ENCODE measurements at places on chromosomes 7 and 10. TPM values are rescaled to one million over a fixed set of nuclear protein-coding genes. Genes with fewer than 3 reads are reported as not detected.
A peak's percentile ranks its signal among the peaks of the same experiment; 100 is the strongest.

TMEM213 gene
- not detected for total RNA-seq

GPR26 gene
- total RNA-seq: not detected

VAX1 gene
- total RNA-seq: not detected

PHTF2 gene
- total RNA-seq: 17.0 TPM

HGF gene
- 8.6 TPM for total RNA-seq

OR9A2 gene
- not detected for total RNA-seq

AMPH gene
- 31.0 TPM for total RNA-seq

ZNRF2 gene
- 18.9 TPM for total RNA-seq

GPR22 gene
- total RNA-seq: not detected

PRKCQ gene
- 0.98 TPM for total RNA-seq

SCD gene
- 72.8 TPM for total RNA-seq

FAM25C gene
- not detected for total RNA-seq

DNA sequence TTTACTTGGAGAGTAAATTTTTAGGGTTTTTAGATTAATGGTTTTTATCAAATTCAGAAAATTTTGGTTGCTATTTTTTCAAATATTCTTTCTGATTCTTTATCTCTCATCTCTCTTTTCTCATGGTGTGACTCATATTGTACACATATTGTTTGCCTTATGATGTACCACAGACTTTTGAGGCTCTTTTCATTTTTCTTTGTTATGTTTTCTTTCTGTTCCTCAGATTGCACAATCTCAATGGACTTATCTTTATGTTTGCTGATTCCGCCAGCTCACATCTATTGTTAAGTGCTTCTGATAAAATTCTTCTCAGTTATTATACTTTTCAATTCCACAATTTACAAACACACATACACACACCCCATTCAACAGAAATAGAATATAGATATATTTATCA is 168.2 kb upstream of the IGFBP3 start:
- H3K4me3 ChIP-seq: no peak overlapping the region
- no peaks in the 10 kb centered on the region for H3K36me3 ChIP-seq
- H3K4me1 ChIP-seq: no peaks in the 10 kb centered on the region
- no peaks in the 10 kb centered on the region for H3K27me3 ChIP-seq
- no peak for DNase-seq

GRCh38 chr10:84665883-84666463 is 337.6 kb downstream of the CCSER2 start:
- no peak for DNase-seq
- H3K4me1 ChIP-seq: no peaks in the 10 kb centered on the region
- no peak overlapping the region for H3K4me3 ChIP-seq
- H3K36me3 ChIP-seq: no peaks in the 10 kb centered on the region
- no peak overlapping the region for H3K27ac ChIP-seq
- H3K27me3 ChIP-seq: no peaks in the 10 kb centered on the region

- H3K4me1 ChIP-seq: no peaks in the 10 kb centered on the region
- H3K4me3 ChIP-seq: no peak overlapping the region
- DNase-seq: no peak
- no peaks in the 10 kb centered on the region for H3K27me3 ChIP-seq
- no peak overlapping the region for H3K27ac ChIP-seq
- H3K36me3 ChIP-seq: no peaks in the 10 kb centered on the region
Measured at GRCh38 chr7:124201768-124202349, 169.0 kb upstream of the TMEM229A start.

GRCh38 chr10:101575580-101576210 is 12.4 kb downstream of the POLL start:
- H3K27ac ChIP-seq: no peak overlapping the region
- H3K27me3 ChIP-seq: no peaks in the 10 kb centered on the region
- no peak overlapping the region for H3K4me3 ChIP-seq
- H3K4me1 ChIP-seq: peaks cover 3% of the 10 kb centered on the region
- H3K36me3 ChIP-seq: no peaks in the 10 kb centered on the region
- no peak for DNase-seq

DNA sequence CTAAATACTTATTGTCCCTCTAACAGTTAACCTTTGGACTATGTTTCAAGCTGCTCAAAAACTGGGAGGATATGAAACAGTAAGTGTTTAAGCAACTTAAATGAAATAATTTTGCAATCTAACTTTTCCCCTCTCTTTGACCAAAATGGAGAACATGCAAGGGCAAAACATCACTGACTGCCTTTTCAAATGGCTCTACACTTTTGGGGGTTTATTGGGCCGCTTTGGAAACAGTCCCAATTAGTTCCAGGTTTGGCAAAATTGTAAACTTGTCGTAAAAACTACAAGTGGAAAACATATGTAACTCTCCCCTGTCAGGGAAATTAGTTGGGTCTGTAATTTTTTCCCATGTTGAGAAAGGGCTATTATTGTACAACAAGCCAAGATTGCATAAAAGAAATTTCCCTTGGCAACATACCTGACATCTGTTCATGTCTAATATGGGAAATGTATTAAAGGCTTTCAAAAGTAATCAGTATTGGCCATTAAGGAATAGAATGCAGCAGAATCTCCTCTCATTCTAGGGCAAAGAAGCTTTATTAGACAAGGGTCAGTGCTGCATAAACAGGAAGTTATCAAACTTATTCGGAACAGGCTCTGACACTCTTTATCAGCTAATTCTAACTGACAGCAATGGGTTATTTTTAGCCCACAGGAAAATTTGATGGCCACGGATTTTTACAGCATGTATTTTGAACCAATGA is 157.9 kb downstream of the ARID5B start:
- peaks cover 25% of the 10 kb centered on the region for H3K4me1 ChIP-seq
- peak overlapping the region; percentile 95 for H3K27ac ChIP-seq
- H3K27me3 ChIP-seq: no peaks in the 10 kb centered on the region
- no peaks in the 10 kb centered on the region for H3K36me3 ChIP-seq

DNA sequence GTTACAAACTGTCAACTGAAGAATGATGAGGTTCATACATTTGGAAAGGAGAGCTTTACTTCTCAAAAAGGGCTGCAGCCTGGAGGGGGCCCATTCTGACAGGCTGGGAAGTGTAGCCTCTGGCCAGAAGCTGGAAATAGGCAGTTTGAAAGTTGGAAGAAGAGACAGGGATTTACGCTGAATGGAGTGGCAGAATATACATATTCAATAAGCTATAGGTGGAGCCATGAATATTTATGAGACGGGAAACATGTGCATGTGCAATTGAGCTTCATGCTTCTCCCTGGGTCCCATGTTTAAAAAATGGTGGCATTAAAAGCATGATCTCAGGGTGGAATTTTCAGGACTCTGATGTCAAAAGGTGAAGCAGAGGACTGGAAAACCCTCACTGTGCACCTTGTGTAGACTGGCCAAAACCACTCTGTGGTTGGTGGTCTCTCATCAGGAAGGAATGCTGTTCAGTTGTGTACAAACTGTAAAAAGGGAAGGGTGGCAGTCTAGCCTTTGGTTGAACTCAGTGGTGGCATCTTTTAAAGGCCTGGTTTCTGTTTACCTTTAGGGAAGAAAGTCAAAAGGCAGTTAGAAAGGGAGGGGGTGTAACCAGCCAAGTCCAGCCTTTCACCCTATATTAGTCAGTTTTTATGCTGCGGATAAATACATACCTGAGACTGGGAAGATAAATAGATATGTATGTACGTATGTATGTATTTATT is 7.2 kb upstream of the ACTR3B start:
- H3K27me3 ChIP-seq: no peaks in the 10 kb centered on the region
- no peak overlapping the region for H3K4me3 ChIP-seq
- no peaks in the 10 kb centered on the region for H3K4me1 ChIP-seq
- no peaks in the 10 kb centered on the region for H3K36me3 ChIP-seq

GRCh38 chr10:61189912-61190311 is 245.9 kb upstream of the RHOBTB1 start:
- no peak overlapping the region for H3K4me3 ChIP-seq
- H3K36me3 ChIP-seq: no peaks in the 10 kb centered on the region
- DNase-seq: no peak
- H3K27me3 ChIP-seq: no peaks in the 10 kb centered on the region
- no peak overlapping the region for H3K27ac ChIP-seq

- H3K4me3 ChIP-seq: peak overlapping the region; percentile 93
- peak overlapping the region; percentile 99 for H3K27ac ChIP-seq
- no peaks in the 10 kb centered on the region for H3K36me3 ChIP-seq
- no peaks in the 10 kb centered on the region for H3K27me3 ChIP-seq
Measured at GRCh38 chr7:5419539-5420066, 4.0 kb downstream of the TNRC18 start.

DNA sequence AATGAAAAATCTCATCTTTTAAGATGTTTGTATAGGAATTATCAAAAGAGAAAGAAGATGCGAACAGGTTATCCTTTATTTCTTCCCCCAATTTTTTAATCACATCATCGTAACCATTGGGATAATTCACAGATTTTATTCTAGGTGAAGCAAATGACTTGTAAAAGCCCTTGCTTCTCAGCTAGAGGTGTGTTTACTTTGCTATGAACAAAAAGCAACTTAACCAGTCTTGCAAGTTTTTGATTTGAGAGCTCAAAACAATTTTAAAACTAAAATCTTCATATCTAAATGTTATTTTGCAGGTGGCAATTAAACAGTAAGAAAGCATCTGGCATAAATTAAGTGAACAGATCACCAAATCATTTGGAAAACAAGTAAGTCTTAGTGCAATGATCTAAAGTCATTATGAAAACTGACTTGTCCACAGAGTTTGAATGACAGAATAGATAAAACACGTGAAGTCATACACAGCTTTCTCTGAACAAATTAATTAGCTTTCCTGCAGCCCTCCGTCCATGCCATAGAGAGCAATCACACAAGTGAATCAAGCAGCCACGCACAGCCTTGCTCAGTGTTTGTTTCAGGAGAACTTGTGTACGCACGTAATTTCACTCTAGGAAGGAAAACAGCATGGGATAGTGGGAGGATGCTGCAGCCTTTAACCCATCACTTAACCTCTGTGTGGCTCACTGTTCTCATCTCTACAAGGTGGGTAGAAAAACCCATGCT is 85.0 kb upstream of the ZNF800 start:
- no peak overlapping the region for H3K4me3 ChIP-seq
- no peaks in the 10 kb centered on the region for H3K27me3 ChIP-seq
- no peak for DNase-seq
- no peak overlapping the region for H3K27ac ChIP-seq
- no peaks in the 10 kb centered on the region for H3K36me3 ChIP-seq
- H3K4me1 ChIP-seq: no peaks in the 10 kb centered on the region

DNA sequence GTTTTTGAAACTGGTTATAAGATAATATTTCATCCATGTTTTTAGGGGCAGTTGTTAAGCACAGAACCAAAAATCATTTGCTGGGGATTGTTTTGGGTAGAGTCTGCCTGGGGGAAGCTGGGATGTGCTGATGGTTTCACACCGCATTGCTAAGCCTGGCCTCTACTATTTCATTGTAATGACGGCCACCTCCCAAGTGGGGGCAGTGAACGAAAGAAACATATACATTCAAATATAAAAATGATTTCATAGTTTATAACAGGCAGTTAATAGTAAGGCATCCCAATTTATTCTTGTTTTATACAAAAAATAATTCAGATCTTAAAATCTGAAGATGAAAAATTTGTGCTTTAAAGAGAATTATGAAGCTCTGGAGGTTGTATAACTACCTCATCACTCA is 750.8 kb downstream of the REEP3 start:
- no peak overlapping the region for H3K27ac ChIP-seq
- DNase-seq: no peak
- H3K36me3 ChIP-seq: no peaks in the 10 kb centered on the region
- H3K4me3 ChIP-seq: no peak overlapping the region

DNA sequence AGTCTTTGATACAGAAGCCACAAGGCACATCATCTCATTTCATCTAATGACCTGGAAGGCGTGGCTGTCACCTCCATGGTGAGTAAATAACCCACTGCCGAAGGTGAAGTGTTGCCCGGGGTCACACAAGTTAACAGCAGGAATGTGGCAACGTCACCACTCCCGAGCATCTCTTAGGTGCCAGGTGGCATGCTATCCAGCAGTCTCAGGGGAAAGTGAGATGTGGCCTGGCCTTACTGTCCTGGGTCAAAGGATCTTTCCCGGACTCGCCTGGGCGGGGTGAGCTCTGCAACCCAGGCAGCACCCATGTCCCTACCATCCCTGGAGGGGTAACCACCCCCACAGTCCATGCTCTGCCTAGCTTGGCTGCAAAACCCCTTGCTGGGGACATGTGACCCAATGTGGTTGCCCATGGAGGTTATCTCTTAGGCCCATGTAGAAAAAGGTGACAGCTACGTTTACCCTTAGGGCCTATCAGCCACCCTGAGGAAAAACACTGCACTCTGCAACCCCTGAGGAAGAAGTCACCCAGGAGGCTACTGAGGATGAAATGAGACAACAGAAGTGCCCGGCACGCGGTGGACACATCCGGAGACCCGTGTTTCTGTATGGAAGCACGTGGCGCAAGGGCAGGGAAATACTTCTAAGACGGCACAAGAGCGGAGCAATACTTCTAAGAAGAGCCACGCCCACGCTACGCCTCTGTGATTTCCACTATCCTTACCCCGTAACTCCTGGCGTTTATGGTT is 52.0 kb downstream of the BAIAP2L1 start:
- H3K27ac ChIP-seq: no peak overlapping the region
- no peaks in the 10 kb centered on the region for H3K36me3 ChIP-seq
- DNase-seq: no peak
- H3K27me3 ChIP-seq: no peaks in the 10 kb centered on the region
- no peaks in the 10 kb centered on the region for H3K4me1 ChIP-seq
- H3K4me3 ChIP-seq: no peak overlapping the region

DNA sequence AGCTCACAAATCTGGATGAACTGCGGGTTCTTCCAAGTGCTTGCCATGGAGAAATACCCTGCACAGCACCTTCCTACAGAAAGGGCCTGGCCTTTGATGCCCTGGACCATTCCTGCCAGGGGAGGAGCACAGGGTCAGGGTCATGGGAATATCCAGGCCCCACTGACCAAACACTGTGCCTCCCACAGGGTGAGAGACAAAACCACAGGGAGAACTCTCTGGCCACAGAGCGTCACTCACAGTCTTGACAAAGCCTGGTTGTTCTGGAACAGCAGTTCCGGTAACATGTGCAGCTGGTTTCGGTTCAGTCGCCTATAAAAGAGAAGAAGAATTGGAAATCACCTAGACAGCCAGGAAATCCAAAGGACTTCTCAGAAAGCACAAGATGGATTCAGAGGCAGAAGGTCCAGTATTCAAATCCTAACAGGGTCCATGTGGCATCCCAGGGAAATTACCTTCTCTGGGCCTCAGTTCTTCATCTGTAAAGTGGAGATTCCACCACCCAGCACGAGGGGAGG is 28.1 kb downstream of the SLIT1 start:
- DNase-seq: no peak
- H3K36me3 ChIP-seq: no peaks in the 10 kb centered on the region
- H3K4me3 ChIP-seq: no peak overlapping the region

- no peaks in the 10 kb centered on the region for H3K27me3 ChIP-seq
- H3K36me3 ChIP-seq: no peaks in the 10 kb centered on the region
- no peak overlapping the region for H3K27ac ChIP-seq
- H3K4me3 ChIP-seq: no peak overlapping the region
Measured at GRCh38 chr10:104617831-104618230, 23.3 kb upstream of the SORCS3 start.

DNA sequence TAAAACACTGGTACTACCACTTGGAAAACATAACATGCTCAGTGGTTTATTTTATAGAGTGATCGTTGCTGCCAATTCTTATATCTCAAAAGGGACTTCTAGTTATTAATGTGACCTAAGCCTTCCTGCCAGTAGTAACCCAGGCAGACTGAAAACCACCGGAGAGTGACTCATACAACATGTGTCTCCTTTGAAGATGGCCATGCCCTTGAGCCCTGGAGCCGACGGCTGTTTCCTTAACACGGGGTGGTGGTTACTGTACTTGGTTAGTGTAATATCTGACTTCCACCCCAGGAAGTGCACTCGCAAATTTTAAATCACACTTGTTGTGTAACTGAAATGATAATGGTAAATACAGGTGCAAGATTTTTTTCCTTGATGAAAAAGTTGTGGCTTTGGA is 30.5 kb downstream of the JAKMIP3 start:
- no peaks in the 10 kb centered on the region for H3K36me3 ChIP-seq
- no peak overlapping the region for H3K27ac ChIP-seq
- no peaks in the 10 kb centered on the region for H3K4me1 ChIP-seq
- peak; percentile 17 for DNase-seq
- H3K4me3 ChIP-seq: no peak overlapping the region
- H3K27me3 ChIP-seq: no peaks in the 10 kb centered on the region
